ENCODE measurements at places on chromosomes 1 and 21. TPM values are rescaled to one million over a fixed set of nuclear protein-coding genes. Genes with fewer than 3 reads are reported as not detected.

The PLA2G2C gene
- total RNA-seq: not detected

The LHX8 gene
- total RNA-seq: not detected

The SLC35A3 gene
- 31.2 TPM for total RNA-seq

The OR2L13 gene
- not detected for total RNA-seq

The CBR3 gene
- total RNA-seq: 11.6 TPM
